Activated CD4-positive, alpha-beta T cell treated with anti-CD3 and anti-CD28 coated beads, Interleukin-2, amount 50 U/mL, for 24 hours (primary cell): ENCODE measurements at places on chromosomes 11 and 22.

GRCh38 chr11:72723508-72723907 is 28.7 kb downstream of the ARAP1 start:
- no peak for DNase-seq

GRCh38 chr11:119107538-119108145 is 498 bp downstream of the C2CD2L start:
- DNase-seq: no peak

DNA sequence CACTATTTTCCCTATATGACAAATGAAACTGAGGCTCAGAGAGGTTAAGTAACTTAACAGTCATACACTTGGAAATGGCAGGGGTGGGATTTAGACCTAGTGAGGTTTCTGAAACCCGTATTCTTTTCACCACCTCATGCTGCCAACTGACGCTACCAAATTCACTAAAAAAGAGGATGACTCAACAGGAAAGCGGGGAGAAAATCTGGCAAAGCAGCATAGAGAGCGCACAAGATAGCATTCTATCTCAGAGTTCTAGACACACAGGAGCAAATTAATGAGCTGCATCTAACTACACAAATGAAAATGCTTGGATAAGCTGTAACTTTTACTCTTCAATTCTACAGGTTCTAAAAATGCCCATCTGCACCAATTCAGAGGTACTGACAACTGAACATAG is 136.4 kb downstream of the RBFOX2 start:
- no peak for DNase-seq

DNA sequence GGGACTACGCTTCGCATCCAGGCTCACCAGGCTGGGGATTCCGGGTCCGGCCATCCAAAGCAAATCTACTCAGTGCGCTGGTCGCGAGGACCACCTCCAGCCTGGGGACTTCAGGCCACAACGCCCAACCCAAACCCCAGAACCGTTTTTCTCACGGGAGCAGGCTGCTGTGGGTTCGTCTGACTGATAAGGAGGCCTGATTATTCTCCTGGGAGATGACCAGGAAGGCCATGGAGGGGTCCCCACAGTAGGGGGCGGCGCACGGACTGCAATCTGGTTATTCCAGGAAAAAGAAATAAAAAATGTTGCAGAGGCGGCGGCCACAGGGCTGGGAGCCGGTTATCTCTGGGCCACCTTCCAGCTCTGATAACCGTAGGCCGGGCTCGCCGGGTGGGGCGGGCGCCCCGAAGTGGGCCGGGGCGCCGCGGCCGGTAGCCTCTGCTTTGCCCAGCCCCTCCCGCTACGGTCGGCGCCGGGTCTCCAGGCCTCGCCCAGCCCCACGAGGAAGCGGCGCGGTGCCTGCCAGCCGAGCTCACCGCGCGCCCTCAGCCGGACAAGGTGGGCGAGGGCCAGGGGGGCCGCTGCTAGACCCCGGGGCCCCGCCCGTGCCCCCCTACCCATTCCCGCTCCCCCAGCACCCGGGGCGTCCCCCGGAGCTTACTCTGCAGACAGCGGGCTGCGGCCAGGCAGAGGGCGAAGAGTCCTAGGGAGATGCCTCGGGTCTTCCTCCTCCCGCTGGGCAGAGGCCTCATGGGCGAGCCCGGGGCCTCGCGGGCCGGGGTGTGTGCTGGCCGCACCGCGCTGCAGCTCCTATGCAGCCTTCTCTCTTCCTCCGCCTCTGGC is 446 bp downstream of the VSTM5 start:
- no peak for DNase-seq

DNA sequence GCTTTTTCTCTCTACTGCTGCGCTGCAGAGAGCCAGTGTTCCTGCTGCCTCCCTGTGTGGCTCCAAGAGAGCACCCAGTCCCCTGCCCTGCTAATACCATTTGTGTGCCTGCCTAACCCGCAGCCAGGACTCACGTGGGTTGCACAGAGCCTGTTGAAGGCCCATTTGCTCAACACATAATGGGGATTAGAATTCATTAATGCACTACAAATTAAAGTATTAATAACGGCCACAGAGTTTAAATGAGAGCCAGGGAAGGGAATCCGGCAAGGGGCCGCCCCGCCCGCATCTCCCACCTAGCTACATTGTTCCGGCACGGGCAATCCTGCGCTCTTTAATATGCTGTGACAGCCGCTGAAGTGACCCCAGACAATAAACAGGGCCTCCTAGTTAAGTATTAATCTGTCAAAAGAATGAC is 211.3 kb downstream of the NXPE2 start:
- no peak for DNase-seq

DNA sequence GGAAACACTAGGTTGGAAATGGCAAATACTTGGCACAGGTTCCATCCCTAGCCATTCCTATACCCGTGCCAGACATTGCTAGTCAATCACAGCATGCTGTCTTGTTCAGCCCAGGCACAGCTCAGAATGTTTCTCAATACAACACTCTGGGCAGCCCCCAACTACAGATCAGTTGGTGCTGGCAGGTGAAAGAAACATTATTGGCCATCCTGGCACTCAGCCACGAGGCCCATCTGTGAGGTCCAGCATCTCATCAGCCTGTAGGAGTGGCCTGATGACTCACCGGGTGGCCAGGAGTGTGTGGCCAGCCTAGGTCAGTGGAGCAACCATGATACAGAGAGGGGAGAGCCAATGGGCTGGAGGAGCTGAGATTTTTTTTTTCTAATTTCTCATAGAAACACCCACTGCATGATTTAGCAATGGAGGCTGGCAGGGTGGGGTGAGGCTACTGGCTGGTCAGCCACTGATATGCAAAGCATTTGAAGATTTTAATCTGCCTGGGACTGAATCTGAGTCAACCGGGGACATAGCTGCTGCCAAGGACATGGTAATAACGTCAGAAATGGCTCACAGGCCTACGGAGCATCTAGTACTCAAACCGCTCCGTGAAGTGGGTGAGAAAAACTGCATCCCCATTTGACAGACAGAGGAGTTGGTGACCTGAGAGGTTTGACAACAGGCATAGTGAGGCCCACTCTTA is 5.4 kb downstream of the MYO18B start:
- no peak for DNase-seq

DNA sequence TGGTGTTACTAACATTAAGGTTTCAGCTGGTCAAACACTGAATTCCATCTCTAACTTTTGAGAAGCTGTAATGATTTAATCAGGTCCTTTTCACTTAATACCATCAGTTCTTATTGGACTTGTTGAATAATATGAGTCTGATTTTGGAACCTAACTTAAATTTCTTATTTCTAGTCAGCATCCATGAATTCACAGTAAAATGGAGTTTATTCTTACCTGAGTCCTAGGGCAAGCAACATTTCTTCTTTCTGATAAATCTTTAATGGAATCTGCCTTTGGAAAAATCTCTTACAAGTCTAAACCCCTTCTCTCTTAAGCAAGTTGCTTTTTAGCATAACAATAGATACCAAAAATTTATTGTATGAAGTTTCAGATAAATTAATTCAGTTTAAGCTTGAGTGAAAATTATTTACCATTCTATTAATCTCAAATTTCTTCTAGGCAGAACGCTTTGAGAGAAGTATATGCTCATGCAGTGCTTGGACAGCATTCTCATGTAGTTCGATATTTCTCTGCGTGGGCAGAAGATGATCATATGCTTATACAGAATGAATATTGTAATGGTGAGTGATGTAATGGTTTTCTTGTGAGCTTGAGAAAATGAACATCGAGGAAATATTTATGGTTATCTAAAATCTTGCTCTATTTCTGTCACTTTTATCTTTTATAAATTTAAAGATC is 3.4 kb downstream of the WEE1 start:
- DNase-seq: no peak

DNA sequence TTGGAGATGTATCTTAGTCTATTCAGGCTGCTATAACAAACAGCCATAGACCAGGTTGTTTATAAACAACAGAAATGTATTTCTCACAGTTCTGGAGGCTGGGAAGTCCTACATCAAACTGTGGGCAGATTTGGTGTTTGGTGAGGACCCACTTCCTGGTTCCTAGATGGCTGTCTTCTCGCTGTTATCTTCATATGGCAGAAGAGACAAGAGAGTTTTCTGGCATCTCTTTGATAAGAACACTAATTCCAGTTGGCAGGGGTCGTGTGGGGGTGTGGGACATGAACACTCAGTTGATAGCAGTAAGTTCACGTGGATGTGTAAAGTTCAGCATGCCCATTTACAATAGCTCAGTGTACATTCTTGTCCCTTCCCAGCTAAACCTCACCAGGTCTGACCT is 41.3 kb upstream of the HMGXB4 start:
- DNase-seq: no peak

GRCh38 chr11:92329137-92329536 is 104.5 kb downstream of the FAT3 start:
- no peak for DNase-seq

DNA sequence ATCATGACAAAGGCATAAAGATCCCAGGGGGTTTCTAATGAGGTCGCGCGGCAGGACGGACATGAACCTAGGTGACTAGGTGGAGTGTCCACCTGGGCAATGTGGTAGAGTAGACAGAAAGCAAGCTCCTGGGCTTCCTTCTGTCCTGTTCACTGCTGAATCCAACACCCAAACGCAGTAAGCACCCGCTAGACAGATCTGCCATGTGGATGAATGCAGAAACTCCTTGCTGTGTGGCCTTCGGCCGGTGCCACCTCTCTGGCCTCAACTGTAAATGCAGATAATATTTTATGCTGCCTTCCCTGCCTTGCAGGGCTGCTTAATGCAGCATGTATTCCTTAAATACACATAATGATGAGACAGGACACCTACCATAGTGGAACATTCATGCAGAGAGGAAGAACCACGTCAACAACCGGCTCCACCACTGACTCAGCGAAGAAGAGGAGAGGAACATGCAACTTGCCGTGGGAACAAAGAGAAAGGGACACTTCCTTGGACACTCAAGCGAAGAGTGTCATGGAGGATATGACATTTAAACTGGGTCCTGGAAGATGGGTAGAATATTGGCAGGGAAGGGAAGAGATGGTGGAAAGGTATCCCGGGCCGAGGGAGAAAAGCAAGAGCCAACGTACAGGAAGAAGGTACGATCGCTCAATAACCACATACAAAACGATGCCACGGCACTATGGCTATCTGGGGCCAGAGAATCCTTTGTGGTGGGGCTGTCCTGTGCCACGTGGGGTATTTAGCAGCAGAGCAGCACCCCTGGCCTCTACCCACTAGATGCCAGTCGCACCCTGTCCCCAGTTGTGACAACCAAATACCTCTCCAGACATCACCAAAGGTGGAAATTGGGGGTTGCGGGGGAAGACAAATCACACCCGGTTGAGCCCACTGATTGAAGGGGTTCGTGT is 30.8 kb downstream of the MYH9 start:
- DNase-seq: no peak

- DNase-seq: no peak
Measured at GRCh38 chr22:31248138-31248745, 36.1 kb downstream of the LIMK2 start.

DNA sequence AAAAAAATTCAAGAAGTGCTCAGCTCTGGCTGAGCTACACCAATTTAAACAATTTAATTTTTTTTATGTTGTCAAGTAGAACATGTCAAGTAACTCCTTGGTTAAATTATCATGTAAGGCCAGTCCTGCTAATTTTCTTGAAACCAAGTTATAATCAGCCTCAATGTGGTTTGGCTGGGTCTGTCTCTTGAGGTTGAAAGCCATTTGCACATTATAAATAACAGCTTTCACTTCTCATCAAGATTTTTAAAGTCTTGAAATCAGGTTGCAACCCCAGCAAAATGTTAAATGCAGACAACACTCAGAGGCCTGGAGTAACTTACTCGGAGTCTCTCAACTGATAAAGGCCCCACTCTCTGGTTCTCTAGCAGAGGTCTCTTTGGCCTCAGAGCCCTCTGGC is 324.4 kb downstream of the BRD1 start:
- no peak for DNase-seq
